ENCODE measurements at places on chromosomes 3 and 15.

GRCh38 chr3:71305231-71306206 is 278.0 kb downstream of the FOXP1 start:
- peak; percentile 16 for DNase-seq

DNA sequence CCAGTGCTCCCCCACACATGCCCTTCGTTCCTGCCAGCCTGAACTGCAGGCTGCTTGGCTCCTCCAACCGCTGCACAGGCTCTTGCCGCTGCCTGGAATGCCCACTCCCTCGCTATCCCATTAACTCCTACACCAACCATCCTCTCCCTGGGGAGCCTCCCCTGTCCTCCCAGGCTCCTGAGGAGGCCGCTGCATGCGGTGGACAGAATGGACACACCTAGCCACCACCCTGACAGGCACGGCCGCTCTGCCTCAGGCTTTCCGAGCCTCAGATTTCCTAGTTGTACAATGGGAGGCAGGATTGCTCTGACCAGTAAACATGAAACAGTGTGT is 2.3 kb downstream of the PLXNB1 start:
- no peak for DNase-seq

- DNase-seq = no peak
Observed at GRCh38 chr3:163391407-163392181, 1686.7 kb downstream of the SI start.

DNA sequence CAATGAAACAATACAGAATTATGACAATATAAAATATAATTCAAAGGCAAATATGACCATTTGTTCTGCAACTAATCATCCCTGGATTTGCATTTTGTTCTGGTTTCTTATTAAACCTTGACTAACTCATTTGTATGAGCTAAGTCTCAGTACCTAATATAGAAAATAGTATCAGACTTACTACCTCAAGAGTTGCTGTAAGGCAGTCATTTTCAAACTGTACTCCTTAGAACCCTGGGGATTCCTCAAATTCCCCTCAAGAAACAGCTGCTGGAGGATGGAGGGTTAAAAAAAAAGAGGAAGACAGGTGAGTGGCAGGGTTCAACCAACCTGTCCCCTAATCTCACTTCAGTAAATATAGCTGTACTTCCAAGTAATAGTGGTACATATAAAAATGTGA is 11.1 kb downstream of the ZBTB11 start:
- no peak for DNase-seq

- DNase-seq = no peak
Observed at GRCh38 chr3:9036404-9037131, 73.3 kb upstream of the RAD18 start.

- DNase-seq = no peak
Observed at GRCh38 chr3:20490996-20491395, 305.0 kb upstream of the SGO1 start.

DNA sequence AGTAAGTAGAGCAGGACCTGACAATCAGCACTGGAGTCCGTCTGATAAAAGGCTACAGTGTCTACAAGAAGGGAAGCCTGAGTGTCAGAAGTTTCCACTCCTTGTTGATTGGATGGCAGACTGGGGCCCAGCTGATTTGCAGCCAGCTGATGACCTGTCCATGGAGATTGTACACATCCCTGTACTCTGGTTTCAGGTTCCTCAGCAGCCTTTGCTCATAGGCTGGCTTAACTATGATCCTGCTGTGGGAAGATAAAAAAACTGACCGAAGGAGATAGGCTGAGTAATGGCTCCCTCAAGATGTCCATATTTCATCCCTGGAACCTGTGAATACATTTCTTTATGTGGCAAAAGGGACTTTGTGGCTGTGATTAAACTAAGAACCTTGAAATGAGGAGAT is 11.7 kb upstream of the LACTB start:
- DNase-seq = no peak

- DNase-seq = no peak
Observed at GRCh38 chr3:120473389-120473788, 22.6 kb upstream of the FSTL1 start.

DNA sequence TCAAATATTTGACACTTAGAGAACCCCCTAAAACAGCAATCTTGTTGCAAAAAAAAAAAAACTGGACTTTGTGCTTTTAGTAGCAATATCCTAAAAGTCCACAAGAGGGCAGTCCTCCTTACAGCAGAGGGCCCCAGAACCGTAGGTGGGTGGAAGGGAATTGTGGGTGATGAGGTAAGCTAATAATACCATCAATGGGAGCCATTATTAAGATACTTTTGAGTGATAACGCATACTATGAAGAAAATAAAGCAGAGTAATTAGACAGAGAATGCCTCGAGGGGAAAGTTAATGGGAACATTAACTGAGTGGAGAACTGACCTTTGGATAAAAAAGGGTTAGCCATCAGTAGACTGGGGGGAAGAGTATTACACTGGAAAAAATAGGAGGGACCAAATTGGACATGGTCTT is 229.9 kb downstream of the THRB start:
- DNase-seq = no peak

GRCh38 chr3:29796808-29797207 is 515.9 kb downstream of the RBMS3 start:
- no peak for DNase-seq

DNA sequence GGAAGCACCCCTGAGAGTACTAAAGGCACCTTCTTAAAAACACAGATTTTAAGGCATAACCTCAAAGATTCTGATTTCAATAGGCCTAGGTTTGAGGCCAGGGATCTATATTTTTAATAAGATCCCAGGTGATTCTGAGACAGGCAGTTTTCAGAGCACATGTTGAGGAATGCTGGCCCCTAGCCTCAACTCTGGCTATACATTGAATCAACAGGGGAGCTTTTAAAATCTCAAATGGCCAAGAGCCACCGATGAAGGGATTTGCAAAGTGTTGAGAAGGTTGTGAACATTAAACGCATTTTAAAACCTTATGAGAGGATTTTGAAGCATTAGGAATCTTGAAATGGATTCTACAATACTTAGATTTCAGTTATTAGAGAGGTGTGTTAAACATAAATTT is 268.8 kb upstream of the ARHGEF26 start:
- DNase-seq = no peak

- DNase-seq = no peak
Observed at GRCh38 chr3:119408243-119408950, 55.0 kb downstream of the TMEM39A start.

DNA sequence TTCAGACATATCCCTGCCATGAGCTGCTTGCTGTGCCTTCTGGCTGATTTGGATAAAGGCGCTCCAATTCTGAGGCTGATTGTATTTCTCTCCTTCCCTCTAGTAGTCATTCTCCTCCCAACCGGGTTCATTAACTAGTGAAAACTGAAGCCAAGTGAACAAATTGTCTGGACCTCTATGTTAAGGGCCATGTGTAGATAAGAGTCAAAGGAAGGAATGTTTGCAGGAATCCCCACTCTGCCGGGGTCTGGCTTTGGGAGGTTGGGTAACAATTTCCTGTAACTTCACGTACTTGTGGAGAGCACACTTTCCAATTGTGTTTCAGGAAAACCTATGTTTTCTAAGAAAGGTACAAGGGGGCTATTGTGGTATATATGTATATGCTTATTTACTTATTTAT is 38.2 kb upstream of the SUCLG2 start:
- no peak for DNase-seq

GRCh38 chr3:167936019-167936418 is 159.7 kb downstream of the GOLIM4 start:
- no peak for DNase-seq

GRCh38 chr15:65424683-65425082 is 1.9 kb upstream of the IGDCC4 start:
- DNase-seq = no peak

- DNase-seq = peak; percentile 38
Observed at GRCh38 chr3:24004171-24004938, 59.3 kb downstream of the NR1D2 start.

DNA sequence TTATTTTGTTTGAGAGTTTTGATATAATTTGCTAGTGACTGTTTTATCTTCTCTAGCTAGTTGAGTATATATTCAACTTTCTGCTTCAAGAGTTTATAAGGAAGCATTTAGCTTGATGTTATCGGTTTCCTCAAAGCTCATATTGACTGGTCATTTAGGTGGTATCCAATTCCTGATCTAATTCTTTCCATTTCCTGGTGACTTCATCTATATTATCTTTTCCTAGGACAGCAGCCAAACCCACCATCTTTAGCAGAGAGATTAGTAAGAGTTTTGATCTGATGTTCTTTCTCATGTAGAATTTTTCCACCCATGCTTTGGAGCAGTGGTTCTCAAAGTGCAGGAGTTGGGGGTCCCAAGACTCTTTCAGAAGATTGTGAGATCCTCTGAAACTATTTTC is 148.6 kb upstream of the STT3B start:
- no peak for DNase-seq

- no peak for DNase-seq
Observed at GRCh38 chr3:86225461-86225860, 765.5 kb downstream of the VGLL3 start.

DNA sequence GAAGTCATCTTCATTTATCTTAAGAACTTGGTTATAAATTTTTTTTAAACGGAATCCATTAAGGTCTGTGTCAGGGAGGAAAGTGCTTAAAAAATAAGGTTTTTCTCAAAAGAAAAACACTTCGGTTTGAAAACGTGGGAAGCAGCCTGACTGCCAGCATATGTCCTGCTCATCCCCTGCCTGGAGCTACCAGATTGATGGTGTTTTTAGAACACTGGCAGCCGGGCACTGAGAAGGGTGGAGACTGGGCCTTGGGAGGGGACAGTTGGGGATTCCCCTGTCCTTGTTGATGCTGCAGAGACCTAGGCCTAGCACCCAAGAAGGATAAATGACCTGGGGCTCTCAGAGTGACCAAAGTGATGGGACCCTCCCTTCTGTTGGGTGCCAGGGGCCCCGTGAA is 296.9 kb downstream of the EPHB1 start:
- no peak for DNase-seq

- DNase-seq = no peak
Observed at GRCh38 chr15:101264011-101264410, 12.2 kb upstream of the CHSY1 start.

DNA sequence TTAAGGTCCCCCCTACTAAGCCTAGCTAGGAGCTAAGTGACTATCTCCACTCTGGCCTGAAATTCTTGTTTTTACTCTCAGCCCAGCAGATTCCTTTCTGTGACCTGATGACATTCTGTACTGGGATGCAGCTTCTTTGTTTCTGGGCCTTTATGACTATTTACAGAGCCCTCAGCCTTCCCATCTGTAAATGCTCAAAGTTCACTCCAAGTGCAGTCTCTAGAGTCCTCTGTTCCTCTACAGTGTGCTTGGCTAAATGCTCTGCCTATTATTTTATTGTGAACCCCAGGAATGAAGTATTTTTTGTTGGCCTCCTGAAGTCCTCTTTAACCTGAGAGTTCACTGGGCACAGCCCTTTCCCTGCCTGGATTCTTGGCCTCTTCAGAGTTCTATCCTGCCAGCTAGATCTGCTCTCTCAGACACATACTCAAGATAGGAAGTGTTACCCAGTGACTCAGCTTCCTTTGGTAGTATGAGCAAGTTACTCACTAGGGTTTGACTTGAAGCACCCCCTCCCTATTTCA is 278.1 kb upstream of the P2RY1 start:
- DNase-seq = no peak

GRCh38 chr15:65956307-65956706 is 87.0 kb downstream of the RAB11A start:
- DNase-seq = no peak

DNA sequence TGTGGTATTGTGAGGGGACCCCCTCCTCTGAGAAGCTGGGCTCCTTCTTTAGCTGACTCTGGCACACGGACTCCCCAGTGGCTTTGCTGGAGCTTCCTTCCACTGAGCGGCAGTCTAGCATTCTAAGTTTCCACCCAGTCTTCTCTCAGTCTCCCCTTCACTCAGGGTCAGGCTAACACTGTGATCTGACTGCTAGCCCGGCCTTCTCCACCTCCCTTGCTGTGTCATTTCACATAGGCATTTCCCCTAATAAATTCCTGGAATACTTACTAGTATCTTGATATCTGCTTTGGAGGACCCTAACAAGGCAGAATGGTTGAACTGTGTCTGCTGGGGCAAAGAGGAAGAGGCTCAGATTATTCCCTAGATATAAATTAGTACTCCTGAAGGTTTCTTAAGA is 106.2 kb upstream of the THBS1 start:
- no peak for DNase-seq

DNA sequence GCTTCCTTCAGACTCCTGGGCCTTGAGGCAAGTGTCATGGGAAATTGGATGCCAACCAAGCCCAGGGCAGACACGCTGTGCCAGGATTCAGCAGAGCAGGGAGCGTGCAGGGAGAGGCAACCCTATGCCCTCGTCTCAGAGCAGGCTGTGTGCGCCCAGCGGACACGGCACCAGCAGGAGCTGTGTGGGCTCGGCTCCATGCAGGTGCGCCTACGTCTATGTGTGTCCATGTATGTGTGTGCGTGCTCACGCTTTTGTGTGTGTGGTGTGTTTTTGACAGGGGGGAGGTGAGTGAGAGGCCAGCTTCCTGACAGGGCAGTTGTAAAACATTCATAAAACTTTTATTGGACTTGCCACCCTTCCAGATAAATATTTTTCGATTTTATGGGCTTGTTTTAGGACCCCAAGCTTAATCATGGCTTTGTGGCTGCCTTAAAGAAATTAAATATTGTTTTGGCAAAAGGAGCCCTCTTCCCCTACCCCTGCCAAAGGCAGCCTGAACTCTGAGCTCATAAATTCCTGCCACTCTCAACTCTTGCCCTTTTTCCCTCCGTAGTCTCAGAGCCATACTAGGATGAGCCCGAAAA is 84.4 kb downstream of the DNAJB8 start:
- DNase-seq = no peak

DNA sequence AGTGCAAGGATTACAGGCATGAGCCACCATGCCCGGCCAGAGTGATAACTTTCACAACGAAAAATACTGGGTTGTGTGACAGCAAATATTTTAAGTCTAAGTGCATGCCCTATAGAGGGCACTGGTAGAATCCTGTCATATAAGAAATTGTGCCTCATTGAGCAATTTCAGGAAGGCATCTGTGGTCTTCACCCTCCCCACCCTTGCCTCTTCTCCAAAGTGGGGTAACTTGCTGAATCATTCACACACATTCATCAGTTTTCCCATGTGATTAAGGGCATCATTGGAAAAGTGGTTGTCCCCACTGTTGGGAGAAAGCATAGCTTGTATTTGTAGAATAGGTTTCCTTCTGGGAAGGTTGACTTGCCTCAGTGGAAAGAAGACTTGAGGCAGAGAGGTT is 9.2 kb downstream of the MITF start:
- DNase-seq = no peak

DNA sequence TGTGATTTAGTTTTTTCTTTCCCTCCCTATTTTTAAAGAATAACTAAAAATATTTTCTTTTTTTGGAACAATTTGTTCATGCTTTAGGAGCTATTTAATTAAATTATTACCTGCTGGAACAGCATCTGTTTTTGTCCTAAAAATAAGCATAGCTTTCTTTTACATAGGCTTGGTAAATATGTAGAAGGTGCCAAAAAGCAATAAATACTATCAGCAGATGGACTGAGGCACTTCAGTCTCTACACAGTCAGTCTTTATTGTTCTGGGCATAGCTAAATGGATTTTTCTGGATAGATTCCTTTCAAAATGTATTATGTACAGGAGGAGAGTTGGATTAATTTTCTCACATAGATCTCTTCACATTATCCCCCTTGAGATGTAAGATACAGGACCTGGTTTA is 223.5 kb downstream of the NAALADL2 start:
- DNase-seq = no peak

GRCh38 chr15:84079885-84080777 is 155.4 kb upstream of the GOLGA6L4 start:
- DNase-seq = peak; percentile 68

GRCh38 chr3:121627622-121628021 is 33.1 kb downstream of the HCLS1 start:
- DNase-seq = no peak
